ENCODE measurements at places on chromosomes 1 and 21.

DNA sequence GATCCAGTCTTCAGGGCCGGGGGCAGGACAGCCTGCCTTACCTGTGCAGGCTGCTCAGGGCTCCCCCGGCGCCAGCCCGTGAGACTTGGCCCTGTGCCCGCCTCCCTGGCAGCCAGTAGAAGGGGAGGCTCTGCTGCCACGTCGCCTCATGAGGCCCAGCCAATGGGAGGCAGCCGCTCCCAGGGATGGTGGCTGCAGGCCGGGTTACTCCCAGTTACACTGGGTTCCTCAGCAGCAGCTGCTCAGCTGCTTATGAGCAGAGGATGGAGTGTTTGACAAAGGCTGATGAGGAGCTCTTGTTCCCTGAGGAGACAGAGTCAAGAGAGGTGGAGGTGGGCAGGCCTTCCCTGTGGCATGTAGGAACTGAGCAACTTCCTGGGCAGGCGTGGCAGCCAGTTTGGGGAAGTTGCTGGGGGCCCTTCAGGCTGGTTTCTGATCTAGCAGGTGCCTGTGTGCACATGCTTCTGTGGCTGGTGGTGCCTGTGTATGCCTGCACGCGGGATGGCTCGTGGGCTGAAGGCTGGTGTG, 5.5 kb downstream of the MFSD2A start:
- no peak for DNase-seq

- no peak for DNase-seq
Observed at GRCh38 chr1:175338387-175339135, 146.0 kb upstream of the KIAA0040 start.

- no peak for DNase-seq
Observed at GRCh38 chr1:82116105-82116504, 315.4 kb downstream of the ADGRL2 start.

- peak; percentile 13 for DNase-seq
Observed at GRCh38 chr1:183702087-183702812, 49.1 kb upstream of the APOBEC4 start.

DNA sequence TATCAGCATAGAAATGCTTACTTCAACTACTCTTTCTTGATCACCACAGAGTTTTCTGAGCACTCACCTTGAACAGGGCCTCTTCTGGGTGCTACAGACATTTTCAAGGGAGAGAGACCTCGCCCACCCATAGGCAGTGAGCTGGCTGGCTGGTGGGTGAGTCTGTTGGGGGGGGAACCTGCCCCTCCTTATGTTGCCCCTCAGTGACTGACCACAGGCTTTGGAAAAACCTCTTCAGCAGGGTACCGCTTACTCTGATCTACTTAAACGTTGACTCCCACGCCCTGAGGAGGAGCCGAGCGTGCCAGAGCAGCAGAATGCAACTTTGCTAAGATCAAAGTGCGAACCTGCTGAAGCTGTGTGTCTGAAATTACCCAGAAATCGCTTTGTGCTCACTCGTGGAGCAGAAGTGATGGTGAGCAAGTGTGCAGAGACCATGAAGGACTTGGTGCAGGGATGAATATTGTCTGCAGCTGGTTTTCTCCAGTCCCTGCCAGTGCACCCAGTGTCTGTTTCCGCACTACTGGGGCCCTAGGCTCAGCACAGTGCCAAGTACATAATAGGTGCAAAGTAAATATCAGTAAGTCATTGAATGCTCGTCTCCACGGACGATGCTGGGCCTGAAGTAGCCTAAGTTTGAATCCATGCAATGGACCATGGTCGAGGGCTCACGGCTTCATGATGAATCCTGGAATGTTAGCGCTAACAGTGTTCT, 158.7 kb upstream of the IRF2BP2 start:
- no peak for DNase-seq

DNA sequence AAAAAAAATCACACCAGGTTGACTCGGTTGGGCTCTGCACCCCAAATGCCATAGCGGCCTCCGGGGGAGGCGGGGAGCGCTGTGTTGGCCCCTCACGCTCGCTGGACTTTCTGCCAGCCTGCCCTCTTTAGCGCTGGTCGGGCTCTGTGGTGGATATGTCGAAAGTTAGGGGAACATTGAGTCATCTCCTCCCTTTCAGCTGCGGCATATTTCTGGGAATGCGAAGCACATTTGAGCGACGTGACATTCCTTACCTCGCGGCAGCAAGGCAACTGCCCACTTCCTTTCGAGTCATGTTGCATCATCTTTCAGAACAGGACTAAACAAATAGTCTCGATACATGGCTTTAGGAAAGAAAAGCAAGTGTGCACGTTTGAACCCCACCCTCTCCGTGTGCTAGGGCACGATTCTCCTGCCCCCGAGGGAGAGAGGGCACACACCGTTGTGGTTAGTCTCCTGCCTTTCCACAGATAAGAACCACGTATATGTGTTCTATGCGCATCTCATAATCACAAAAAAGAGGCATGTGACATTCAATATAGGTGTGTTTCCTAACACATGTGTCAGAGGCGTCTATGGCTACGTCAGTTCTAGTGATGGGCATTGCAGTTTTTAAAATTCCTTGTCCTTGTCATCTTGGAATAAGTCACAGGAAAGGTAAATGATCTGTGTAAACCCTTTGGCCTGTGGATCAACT, 105.9 kb upstream of the SLC45A1 start:
- peak; percentile 97 for DNase-seq

GRCh38 chr1:88221411-88221810, 462.7 kb upstream of the PKN2 start:
- no peak for DNase-seq

- no peak for DNase-seq
Observed at GRCh38 chr1:240387051-240387450, 224.9 kb downstream of the GREM2 start.

GRCh38 chr1:109281680-109282496, 1.1 kb downstream of the PSRC1 start:
- no peak for DNase-seq

GRCh38 chr1:24535021-24535424, 20.9 kb upstream of the NCMAP start:
- peak; percentile 9 for DNase-seq

DNA sequence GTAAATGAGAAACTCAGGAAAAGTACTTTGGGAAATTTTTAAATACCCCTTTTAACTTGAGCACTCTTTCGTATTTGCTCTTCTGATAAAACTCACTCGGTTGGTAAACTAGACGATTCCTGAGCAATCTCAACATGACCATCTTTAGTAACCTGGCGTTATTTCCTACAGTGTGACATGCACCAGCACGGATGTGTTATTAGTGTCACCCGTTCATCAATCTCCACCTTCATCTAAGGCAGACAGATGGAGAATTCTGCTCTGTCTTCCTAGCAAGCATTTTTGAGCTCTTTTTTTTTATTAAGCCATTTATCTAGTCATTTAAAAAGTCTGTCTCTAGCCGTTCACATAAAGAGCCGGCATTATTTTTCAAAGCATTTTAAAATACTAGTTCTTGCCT, 155.2 kb downstream of the DISP1 start:
- DNase-seq = no peak

DNA sequence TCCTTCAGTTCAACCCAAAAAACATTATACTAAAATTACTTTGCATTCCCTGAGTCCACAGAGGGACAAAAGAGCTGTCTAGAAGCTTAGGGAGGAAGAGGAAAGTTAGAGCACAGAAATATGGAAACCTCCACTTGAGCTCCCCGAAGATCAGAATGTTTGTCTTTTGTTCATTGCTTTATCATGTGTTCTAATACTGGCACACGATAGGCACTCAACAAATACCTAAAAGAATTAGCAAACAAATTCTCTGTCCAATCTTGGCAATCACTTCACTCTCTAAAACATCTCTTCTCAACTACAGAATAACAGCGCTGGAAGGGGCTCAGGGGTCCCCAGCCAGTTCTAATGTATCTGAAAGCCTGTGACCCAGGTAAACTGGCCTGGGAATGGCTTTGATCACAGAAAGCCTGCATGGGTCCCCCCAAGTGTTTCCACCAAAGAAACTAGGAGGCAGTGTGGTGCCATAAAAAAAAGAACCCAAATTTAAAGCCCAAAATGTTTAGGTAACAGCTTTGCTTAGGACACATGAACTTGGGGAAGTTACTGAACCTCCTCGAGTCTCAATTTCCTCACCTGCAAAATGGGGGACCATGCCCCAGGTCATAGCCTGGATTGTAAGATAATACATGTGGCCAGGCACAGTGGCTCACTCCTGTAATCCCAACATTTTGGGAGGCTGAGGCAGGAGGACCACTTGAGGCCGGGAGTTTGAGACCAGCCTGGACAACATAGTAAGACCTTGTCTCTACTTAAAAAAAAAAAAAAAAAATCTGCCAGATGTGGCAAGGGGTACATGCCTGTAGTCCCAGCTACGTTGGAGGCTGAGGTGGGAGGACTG, 45.8 kb downstream of the SSBP3 start:
- DNase-seq = no peak

DNA sequence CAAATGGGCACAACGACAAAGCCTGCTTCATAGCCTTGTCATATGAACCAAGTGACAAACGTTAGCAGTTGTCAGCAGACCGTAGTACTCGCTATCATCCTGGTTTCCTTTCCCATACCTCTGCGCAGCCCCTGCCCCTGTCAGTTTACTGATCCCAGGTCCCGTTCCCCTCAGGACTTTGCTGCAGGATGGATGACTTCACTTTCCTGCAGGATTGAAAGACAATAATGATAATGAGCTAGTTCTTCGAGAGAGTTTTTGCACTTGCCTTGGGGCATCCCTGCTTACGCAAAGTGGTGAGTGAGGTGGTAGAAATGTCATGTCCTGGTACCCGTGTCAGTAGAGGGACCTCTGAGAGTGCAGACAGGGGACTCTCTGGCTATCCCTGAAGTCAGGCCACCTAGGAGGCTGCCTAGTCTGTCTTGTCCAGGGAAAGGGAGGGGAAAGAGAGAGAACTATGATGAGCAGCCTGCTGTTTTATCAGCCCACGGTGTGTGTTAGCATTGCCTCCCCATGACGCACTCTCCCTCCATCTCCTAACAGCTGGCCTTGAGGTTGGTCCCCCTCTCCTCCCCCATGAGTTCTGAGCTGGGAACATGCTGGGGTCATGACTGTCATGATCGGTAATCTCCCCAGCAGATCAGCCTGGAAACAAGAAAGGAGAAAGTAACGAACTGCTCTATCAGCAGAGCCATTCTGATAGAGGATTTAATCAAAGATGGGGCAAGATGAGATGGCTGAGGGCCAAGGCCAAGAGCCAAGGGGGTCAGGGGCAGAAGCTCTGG, 53.7 kb downstream of the ELK4 start:
- no peak for DNase-seq

- no peak for DNase-seq
Observed at GRCh38 chr1:39094685-39095084, 68.5 kb downstream of the NDUFS5 start.

Measured in choroid plexus epithelial cell (primary cell).